Keratinocyte (primary cell): ENCODE measurements at places on chromosomes 4 and X.

DNA sequence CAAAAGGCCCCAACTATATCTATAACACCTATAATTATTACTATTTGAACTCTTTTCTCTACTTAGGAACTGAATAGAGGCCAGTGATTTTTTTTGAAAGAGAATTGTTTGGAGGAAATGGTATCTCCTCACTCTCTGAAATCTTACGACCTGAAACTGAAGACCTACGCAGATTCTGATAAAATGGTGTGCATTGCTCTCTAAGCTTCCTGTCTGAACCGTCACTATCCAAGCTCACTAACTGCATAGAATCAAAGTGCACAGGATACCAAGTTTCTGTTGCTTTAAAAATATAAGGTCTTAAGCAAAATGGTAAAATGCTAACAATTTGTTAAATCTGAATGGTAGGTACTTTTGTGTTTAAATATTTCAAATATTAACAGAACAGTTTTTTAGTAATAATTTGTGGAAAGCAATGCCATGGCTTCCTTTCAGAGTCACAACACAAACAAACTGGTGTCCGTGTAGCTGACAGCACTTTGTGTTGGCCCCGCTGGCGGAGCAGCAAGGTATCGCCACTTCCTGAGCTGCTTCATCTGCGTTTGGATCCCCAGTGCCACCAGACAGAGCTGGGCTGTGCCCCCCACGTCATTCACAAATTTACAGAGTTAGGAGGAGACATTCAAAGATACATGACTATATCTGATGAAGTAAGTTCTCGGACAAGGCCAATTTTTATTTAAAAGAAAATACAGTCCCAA lies 313.9 kb downstream of the FBXW7 start:
- no peak for DNase-seq

GRCh38 chr4:7924570-7924969 lies 15.1 kb downstream of the AFAP1 start:
- DNase-seq: no peak

- DNase-seq: no peak
Observed at GRCh38 chrX:38224160-38224559, 3.5 kb upstream of the SRPX start.

- DNase-seq: no peak
Observed at GRCh38 chr4:6357476-6357875, 87.8 kb downstream of the WFS1 start.

GRCh38 chr4:156512622-156513021 lies 459.0 kb downstream of the PDGFC start:
- DNase-seq: no peak

DNA sequence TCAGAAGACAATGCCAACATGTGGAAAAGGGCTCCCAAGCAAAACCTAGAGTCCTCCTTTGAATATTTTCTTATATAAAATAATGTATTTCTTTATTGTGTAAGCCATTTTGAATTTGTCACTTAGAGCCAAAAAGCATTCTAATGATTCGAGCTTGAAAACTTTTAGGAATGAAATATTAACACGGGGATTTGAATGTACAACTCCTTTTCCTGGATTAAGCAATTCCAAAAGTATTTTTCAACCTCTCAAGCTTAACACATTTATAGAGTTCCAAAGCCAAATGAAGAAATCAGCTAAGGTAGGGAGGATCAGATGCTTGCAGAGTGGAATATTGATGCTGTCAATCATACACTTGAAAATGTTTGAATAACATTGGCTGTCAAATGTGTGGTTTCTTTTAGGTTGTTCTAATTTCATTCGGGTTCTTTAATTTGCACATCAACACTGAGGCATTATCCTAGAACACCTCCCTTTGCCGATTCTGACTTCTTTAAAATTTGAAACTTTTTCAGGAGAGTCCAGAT lies 67.2 kb upstream of the ETNPPL start:
- no peak for DNase-seq

- no peak for DNase-seq
Observed at GRCh38 chr4:10281996-10282395, 165.4 kb upstream of the WDR1 start.

- no peak for DNase-seq
Observed at GRCh38 chr4:155521382-155521781, 144.6 kb upstream of the MAP9 start.

DNA sequence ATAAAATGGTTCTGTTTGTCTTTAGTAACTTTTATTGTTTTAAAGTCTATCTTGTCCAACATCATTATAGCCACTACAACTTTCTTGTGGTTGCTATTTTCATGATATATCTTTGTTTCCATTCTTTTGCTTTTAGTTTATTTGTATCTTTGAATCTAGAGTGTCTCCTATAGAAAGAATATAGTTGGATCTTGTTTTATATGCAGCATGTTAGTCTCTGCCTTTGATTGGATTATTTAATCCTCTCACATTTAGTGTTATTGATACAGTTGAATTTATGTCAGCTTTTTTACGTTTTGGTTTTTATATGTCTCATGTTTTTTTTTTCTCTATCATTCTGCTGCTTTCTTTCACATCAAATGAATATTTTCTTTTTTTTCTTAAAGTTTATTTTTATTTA lies 98.1 kb downstream of the VSIG4 start:
- DNase-seq: no peak

DNA sequence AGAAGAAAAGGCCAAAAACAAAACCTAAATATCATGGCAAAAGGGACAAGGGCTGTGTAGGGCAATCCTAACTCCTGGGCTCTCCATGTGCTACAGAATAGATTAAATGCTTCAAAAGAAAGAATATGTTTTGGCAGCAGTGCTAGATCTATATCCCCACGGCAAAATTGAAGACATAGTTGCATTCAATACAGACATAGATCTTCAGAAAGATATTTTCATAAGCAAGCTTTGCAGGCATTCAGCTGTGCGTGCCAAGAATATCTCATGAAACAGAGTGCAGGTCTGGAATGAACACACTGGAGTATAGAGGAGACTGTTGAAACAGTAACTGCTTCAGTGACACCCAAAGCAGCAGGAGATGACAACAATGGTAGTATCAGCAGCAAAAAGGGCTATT lies 1476.9 kb downstream of the ARAP2 start:
- DNase-seq: no peak

GRCh38 chr4:47704693-47705325 lies 133.1 kb downstream of the CORIN start:
- DNase-seq: no peak

DNA sequence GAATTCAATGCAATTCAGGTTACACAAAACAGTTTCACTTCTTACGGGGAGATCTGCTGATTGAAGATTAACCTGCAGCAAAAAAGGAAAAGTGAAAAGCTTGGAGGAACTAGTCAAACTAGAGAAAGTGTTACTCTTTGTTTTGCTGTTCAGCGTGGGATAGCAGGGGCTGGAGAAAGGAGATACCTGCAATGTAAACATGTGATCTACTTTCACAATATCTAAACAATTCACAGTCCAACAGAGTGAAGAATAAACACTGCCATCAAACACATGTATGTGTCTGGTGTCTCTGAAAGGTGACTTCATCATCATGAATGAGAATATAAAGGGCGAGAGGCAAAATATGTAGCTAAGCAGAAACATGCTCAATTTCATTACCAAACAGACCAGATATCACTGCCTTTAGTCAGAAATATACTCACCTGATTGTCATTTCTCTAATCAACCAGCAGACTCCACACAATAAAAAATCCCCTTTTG lies 26.4 kb downstream of the NIPAL1 start:
- no peak for DNase-seq

DNA sequence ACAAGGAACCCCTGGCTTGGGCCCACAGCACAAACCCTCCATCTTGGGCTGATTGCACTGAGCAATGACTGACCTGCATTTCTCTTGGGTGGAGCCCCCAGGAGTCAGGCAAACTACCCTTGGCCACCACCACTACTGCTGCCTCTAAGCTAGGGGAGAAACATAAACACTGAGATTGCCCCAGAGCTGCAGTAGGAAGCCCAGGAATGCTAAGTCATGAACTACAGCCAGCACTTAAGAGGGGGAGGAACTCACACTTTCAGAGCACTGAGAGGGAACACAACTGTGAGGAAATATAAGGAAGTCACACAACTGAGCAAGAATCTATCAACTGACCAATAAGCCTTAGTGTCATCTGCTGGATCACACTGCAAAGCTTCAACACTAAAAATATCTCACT lies 111.6 kb upstream of the PPP3CA start:
- DNase-seq: no peak

DNA sequence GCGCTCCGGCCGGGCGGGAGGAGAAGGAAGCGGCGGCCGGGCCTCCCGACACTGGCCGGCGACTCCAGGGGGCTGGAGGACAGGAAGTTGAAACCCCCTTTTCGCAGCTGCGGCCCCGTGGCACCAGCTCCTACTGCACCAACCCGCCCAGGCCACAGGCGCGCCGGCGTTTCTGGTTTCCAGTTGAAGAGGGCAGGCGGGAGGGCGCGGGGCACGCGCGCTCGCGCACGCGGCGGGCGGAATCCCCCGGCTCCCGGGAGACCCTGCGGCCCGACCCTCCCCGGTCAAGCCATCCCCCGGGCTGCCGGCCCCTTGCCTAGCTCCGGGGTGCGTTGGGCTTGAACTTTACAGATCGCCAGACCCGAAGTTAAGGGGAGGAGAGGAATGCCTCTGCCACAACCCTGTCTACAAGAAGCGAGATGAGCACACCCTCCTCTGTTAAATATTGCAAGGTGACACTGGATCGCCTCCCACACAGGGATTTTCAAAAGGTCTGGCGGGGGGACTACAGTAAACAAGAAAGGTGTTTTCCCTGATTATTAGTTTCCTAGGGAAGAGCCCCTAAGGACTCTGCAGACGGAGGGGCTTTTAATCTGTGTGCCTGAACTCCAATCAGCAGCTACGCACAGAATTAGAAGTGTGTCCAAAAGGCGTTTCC lies 1.4 kb downstream of the ELOVL6 start:
- DNase-seq: no peak

- DNase-seq: no peak
Observed at GRCh38 chr4:136754810-136755530, 777.3 kb downstream of the PCDH18 start.

DNA sequence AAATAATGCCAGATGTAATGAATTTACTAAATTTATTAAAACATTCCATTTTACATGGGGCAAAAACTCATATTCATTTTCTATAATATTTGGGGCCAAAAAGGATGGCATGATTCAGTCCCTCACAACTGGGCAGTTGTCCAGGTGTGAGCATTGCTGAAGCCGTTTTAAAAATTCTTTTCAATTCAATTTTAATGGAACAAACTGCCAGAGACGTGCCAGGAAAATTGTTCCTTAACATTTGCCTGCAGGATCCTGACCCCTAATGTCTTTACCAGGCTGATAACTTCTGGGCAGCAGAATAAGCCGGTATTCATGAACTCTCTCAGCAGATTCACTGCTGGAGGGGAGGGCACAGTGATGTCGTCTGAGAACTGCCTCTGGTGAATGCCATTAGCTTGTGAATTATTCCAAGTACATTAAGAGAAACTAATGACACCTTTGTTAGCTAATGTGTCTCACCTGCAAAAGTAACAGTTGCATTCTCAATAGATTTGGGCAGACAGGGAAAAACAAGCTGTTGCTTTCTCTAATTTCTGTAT lies 1445.1 kb upstream of the TENM3 start:
- DNase-seq: no peak

DNA sequence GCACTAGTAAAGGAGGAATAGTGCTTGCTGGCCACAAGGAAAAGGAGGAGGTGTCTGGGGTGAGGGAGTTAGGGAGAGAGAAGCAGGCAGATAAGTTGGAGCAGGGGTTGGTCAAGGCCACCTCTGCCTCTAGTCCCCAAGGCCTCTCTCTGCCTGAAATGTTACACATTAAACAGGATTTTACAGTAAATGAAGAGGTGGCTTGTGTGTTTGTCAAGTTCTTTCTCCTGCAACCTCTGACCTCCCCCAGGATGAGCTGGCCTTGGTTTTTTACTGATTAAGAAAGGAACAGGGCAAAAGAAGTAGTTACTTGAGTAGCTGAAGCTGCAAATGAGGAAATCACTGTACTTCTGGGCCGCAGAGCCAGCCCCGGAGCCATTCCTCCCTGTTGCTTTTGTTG lies 2.0 kb downstream of the GJB1 start:
- no peak for DNase-seq

DNA sequence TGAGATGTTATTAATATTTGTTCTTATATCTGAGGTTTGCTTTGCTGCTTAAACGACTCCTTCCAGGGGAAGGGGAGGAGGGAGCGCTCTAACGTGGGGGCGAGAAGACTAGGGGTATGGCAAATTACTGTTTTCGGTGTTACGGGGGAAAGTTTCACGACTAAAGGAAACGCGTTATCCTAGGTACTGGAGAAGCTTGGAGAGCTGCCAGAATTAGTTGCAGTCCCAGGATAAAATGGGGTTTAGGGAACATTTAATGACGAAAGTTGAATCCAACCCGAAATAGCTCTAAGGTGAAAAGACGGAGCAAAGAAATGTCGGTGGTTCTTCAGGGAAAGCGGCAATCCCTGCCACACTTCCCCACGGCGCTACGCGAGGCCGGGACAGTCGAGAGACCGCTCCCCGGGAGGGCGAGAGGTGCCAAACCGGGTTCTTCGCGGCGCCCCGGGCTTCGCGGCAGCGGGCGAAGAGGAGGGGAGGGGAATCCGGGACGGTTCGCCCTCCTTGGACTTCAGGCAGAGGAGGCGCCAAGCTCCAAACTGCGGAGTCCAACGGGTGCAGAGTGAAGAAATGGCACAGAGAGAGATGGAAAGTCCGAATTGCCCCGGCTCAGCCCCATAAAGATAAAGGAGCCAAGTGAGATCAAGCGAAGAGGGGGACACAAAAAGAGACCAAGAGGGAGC lies 724 bp downstream of the THOC2 start:
- DNase-seq: no peak

- DNase-seq: no peak
Observed at GRCh38 chrX:53028678-53029077, 19.9 kb upstream of the GPR173 start.

DNA sequence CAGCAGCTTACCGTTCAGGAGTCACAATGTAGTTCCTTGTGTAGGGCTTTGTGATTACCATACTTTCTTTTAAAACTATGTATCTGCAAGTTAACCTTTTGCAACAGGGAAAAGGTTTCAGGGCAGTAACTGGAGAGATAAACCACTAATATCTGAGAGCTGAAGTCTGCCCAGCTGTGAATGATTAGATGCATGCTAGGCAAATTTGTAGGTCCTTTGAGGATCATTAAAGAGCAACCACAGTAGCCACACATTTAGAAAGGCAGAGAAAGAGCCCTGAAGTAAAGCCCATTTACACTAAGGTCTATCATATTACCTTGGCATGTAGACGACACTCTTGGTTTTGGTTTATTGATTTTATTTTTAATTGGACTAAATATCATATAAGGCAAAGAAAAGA lies 60.0 kb downstream of the ATP8A1 start:
- no peak for DNase-seq

DNA sequence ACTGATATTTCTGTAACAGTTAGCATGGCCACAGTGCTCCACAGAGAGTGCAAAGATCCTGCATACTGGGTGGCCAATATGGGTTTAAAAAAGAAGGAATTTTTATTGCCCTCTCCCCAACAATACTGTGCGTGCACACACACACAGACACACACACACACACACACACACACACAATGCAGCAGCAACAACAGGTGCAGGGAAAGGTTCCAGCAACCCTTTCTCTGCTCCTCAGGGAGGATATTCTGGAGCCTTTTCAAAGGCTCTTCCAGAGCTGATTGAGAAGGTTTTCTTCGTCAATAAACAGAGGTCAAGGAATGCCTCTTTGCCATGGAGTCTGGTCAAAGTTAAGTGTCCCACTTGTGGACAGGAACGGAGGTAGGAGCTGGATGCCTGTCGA lies 84.8 kb upstream of the ZFP42 start:
- no peak for DNase-seq
